ENCODE measurements at places on chromosomes 1 and 21.

GRCh38 chr1:244460197-244460596, 876 bp upstream of the CATSPERE start:
- no peak for DNase-seq

- DNase-seq, result no peak
These were observed 176.5 kb downstream of the HIVEP3 start for GRCh38 chr1:41742219-41742618.

DNA sequence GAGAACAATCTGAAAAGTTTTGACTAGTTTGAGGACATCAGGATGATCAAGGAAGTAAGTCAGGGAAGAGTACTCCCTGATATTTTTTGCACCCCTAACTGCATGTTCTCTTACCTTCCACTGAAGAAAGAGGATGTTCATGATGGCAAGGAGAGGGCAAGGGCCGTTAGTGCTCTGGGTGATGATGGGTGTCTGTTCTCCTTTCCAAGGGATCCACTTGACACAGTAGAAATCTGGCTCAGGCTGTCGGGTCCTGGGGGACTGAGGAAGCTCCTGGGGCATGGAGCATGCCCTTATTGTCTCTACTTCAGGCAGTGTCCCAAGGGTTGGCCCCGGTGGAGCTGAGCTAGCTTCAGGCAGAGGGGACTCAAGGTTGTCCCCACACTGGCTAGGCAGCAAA, 4.7 kb downstream of the MINDY1 start:
- no peak for DNase-seq

DNA sequence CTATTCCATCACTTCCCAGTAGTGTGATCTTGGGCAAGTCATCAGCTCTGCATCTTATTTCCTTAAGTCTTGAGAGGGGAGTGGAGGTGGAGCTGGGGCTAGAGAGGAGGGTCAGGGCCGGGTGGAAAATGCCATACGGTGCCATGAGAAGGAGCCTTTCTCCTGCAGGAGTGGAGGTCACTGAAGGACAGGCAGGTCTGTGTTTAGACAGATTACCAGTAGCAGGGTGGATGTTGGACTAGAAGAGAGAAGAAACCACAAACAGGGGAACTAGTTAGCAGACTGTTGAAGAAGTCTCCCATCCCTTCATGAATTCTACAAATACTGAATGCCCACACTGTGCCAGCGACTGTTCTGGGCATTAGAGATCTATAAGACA, 13.9 kb upstream of the CPT2 start:
- DNase-seq, result no peak

DNA sequence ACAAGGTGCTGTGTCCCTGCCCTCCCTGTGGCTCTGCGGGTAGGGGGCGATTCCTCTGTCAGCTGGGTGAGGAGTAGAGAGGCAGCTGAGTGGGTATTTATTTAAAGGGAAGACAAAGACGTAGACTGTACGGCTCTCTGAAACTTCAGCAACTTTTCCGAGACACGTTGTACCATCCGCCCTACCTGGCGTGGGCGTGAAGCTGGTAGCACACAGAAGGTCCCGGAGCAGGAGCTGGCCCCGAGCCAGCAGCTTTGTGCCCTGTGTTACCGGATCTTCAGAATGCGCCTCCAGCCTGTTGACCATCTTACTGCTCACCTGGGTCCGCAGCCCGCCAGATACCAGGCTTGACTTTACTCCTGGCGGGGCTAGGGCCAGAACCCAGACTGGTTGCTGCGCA, 34.9 kb downstream of the PRKCZ start:
- no peak for DNase-seq

DNA sequence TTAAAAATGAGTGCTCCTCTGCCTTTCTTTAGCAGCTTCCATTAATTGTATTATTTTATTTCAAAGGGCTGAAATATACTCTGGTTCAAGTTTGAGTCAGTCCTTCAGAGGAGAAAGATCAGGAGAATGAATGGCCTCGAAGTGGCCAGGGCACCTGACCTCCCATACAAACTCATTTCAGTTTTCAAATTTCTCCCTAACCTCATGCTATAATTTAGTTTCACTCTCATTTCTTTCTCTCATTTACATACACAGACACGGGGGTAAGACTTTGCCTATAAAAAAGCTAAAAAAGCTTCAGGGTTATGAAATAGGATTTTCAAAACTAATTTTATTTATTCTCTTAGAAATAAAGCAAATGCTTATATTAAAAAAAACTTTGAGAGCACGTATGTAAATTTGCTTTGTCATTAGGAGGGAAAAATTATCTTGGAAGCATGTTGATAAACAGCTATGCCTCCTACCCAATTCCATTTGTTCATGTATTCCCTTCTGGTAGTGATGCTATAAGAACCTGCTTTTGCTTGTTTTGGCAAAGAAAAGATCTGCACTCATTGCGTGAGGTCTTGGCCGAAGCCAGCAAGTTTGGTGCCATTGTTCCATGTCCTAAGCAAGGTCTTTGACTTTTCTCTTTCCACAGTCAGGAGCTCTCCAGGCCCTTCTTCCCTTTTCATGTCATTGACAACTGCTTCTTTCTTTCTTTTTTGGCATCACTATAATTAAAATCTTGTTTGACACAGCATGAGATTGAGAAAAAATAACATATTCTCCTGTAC, 80.4 kb upstream of the LRRC53 start:
- no peak for DNase-seq

DNA sequence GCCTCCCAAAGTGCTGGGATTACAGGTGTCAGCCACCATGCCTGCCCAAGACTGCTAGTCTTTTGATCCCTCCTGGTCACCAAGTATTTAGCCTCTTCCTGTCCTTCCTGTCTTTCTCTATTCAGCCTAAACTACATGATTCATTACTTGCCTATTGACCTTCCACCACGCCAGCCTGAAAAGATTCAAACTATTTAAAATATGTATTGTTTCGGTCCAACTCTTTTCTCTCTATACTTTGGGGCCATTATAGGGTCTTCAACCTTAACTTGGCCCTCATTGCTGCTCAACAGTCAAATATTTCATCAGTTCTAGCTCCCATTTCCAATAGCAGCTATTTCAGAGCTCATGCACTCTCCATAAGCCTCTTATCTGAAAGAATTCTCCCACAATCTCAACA, 153.0 kb downstream of the TNFSF18 start:
- DNase-seq, result no peak

- no peak for DNase-seq
These were observed 13.2 kb upstream of the TUFT1 start for GRCh38 chr1:151526735-151527525.

- no peak for DNase-seq
These were observed 31.4 kb downstream of the ZBTB17 start for GRCh38 chr1:15944308-15945010.

DNA sequence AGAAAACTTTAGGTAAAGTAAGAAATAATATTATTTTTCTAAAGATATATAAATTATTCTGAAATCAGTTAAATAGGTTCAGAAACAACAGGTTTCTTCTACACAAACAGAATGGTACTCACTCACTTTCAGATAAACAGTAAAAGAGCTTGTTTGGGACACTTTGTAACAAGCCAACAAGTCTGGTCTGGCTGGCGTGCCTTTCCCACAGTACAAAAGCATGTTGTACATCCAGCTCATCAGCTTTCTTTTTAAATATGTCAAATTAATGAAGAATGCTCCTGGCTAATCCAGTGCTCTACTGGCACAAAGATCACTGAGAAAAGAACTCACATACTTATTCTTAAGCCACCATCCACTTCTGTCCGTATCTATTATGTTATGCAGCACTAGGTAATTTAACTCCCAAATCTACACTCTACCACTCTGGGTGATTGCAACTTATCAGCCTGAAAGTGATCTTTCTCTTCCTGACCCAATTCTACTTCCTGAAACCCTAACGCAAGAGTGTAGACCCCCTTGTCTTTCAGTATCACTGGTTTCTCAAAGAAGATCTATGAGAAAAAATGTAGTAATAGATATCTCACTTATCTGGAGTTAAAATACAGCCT, 32.6 kb downstream of the TRIT1 start:
- no peak for DNase-seq
